Activated T-cell treated with anti-CD3 and anti-CD28 coated beads for 4 hours (primary cell): ENCODE measurements at places on chromosomes 7 and 10.

DNA sequence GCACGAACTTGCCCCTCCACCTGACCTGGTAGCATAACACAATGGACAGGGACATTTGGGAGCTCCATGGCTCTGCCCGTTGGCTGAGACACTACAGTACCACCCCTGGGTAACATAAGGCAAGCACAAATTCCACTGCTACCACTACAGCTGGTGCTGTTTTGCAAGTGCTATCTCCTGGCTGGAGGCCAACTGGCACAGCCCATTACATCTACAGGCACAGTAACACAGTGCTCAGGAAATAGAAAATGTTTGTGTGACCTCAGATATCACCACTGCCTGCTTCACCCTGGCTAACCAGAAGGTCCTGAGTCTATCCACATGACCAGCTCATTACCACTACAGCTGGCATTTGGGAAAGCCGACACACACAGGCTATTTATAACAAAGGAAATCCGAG, 631.1 kb upstream of the MBL2 start:
- no peak for DNase-seq

DNA sequence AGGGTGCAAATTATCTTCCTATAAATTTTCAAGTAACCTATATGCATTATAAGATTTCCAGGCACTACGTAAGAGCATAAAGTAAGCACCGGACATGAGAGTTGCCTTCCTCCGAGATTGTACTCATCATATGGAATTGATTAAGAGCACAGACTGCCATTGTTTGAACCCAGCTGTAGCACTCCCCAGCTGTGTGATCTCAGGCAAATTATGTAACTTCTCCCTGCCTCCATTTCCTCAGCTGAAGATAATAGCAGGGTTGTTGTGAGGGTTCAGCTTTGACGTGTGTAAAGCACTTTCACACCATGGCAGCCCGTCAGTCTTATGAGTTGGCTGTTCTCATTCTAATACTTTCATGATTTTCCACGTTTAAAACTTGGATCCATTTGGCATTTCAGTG, 122.6 kb downstream of the ITIH5 start:
- no peak for DNase-seq

DNA sequence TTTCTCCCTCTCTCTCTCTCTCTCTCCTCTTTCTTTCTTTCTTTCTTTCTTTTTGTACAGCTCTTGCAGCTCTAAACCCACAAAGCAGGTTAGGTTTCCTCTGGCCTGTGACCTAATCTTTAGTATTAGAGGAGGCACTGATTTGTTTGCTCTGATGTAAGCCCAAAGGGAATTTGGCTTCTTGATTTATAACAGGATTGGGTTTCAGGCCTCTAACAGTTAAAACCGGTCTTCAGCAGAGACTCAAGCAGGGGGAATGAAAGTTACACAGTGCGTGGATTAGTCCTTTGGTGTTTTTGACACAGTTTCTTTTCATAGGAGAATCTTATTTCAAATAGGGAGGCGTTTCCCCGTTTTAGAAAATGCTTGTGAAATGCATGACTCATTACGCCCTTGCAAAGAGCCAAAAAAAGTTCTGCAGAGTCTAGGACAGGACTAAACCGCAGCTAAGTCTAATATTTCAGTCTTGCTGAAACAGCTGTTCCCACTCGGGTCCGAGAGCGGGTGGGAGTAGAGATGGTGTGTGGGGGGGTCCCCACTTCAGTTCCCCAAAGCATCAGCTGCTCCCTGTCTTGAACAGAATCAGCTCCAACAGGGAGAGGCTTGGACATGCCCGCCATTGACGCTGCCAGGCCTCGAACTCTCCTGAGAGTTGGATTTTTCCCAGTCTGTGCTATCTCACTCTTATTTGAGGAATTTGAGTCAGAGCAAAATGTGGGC, 296.5 kb upstream of the PITRM1 start:
- no peak for DNase-seq

- no peak for DNase-seq
These were observed 234.1 kb downstream of the AUTS2 start for GRCh38 chr7:69832356-69832755.

DNA sequence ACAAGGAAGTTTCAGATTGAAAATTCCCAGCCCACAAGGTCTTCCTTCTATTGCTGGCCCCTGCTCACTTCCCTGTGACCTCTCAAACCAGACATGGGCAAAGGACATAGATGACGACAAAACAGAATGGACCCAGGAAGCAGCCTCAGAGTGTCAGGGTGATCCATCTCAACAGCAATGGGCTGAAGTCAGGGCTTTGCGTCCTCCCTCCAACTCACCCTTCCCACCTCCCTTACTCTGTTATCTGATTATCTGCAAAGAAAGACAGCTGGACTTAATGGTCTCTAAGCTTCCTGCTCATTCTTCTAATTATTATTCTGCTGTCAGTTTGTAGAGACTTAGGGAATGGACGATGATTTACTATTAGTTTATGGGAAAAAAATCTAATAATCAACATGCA, 115.9 kb downstream of the PIP4K2A start:
- no peak for DNase-seq

DNA sequence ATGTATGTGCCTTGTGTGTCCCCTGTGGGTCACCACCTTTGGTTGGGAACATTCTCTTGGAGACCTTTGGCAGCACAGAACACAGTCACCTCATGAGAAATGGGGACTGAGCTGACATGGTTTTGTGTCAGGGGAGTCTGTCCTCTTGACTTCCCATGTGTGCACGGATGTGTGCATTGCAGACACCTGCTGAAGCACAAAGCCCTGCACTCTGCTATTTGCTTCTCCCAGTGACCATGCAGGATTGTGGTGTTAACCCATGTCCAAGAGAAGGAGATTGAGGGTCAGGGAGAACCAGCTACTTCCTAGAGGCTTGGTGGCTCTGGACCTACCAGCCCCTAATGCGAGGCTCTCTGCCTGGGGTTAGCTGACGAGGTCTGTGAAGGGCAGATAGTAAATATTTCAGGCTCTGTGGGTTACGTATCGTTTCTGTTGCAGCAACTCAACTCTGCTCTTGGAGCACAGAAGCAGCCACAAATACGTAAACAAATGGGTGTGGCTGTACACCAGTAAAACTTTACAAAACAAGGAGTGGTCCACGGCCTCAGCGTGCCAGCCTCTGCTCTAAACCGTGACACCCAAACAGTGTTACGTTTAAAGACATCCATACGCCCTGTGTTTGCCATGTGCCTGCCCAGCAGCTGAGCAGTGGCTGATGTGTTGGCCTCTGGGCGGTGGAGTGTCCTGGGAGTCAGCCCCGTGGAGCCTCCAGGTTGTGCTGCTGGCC, 51.7 kb downstream of the ADCY1 start:
- no peak for DNase-seq

DNA sequence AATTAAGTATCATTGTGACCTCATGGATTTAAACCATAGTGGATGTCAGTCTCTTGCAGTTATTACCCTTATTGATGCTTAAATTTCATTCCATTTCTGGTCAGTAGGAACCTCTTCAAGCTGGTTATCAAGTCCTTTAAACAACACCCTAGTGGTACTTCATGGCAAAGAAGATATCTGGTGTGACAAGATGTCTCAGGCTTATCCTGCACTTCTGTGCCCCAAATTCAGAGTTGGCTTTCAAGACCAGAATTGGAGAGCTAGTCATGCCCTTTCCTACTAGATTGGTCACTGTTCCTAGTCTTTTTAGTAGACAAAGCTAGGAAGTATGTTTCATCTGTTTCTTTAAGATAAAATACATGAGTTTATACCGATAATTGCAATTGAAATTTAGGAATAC, 54.9 kb downstream of the KMT2E start:
- no peak for DNase-seq

GRCh38 chr7:2859952-2860351, 15.8 kb upstream of the GNA12 start:
- no peak for DNase-seq

- no peak for DNase-seq
These were observed 229.1 kb upstream of the AKR1E2 start for GRCh38 chr10:4596951-4597350.

- DNase-seq, result no peak
These were observed 81.7 kb downstream of the GPR85 start for GRCh38 chr7:113004726-113005454.

- DNase-seq, result no peak
These were observed 216.5 kb upstream of the PITRM1 start for GRCh38 chr10:3389130-3389529.

GRCh38 chr7:91504919-91505318, 240.7 kb downstream of the FZD1 start:
- no peak for DNase-seq

DNA sequence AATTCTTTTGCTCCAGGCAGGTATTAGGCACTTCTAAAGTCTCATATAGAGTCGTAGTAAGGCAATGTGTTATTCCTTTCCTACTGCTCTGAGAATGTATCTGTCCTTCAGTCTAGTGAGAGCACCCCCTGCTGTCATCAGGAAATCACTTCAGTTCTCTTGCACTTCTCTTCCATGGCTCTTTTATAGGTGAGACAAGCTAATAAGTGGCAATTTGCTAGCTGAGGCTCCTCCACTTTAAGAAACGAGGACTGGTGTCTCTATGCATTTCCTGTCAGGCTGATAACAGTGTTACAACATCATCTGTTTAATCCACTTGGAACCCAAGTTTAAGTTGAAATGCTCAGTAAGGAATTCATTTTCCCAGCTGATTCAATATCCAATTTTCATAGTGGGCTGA, 350.6 kb downstream of the TFEC start:
- no peak for DNase-seq

GRCh38 chr7:74263399-74264120, 9.4 kb upstream of the RFC2 start:
- no peak for DNase-seq

- DNase-seq, result no peak
These were observed 21.6 kb downstream of the SVIL start for GRCh38 chr10:29613196-29613595.
